Right lobe of liver (tissue), 6 donors: ENCODE measurements at places on chromosomes 6 and 20.

DNA sequence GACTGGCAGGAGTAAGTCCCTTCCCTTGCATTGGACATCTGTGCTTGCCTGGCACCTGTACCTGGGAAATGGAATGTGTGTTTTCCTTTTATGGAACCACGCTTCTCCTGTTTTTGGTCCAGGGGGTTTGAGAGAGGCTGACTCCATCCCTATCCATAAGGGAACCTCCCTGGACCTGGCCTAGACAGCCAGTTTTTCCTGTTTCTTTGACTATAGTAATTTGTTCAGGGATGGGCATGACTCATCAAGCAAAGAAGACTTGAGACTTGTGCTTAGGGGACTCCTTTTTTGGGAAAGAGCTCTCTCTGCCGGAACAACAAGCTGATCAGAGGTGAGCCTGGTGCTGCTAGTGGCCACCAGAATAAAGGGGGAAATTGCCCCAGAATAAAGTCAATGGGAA is 393.8 kb downstream of the CDH26 start:
- no peak for DNase-seq

GRCh38 chr6:76771059-76771634 is 692.1 kb downstream of the HTR1B start:
- peak; percentile 49 for DNase-seq

DNA sequence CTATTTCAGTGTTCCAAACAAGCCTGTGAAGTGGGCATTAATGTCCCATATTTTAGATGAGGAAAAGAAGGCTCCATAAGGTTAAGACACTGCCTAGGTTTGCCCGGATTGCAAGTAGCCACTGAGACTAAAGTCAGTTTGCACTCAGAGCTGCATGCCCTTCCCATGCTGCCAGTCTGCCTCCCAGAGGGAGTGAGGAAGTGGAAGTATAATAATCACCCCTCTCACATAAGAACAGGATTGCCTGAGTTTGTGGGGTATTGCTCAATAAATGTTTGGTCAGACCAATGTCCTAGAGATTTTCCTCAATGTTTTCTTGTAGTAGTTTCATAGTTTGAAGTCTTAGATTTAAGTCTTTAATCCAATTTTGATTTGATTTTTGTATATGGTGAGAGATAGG is 43.9 kb upstream of the CLIC5 start:
- DNase-seq = no peak

GRCh38 chr20:25744261-25744660 is 47.6 kb upstream of the ZNF337 start:
- DNase-seq = no peak

GRCh38 chr6:18171871-18172270 is 16.6 kb downstream of the KDM1B start:
- no peak for DNase-seq

DNA sequence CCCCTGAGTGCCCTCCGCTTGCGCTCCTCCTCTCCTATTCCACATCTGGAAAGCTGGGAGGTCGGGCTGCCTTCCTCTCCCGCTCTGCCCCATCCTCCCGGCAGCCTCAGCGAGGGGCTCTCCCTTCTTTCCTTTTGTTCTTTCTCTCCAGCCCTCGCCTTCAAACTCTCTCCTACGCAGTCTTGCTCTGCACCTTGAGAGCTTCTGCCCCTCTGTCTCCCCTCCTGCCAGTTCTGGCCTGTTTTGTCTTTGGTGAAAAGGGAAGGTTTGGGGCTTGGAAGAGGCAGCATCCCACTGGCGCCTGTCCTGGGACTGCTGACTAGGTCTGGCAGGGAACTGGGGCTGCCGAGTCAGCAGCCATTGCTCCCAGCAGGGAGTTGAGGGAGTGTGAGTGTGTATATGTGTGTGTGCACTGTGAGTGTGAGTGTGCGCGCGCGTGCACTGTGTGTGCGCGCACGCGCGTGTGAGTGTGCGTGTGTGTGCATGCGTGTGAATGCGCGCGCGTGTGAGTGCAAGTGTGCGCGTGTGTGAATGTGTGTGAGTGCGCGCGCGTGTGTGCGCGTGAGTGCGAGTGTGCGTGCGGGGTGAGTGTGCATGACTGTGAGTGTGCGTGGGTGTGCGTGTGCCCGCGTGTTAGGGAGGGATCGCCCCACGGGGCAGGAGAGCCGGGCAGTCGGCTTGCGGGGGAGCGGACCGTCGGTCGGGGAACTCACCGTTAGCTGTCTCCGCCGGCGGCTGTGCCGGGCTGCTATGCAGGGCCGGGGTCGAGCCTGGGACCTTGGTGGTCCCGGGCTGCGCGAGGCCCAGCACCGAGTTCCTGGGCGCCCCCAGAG is 523 bp downstream of the CPXM1 start:
- DNase-seq = peak; percentile 41

- DNase-seq = peak; percentile 25
Measured at GRCh38 chr6:22828179-22829062, 259.1 kb downstream of the HDGFL1 start.

- no peak for DNase-seq
Measured at GRCh38 chr6:159805440-159806020, 5.5 kb downstream of the PNLDC1 start.

DNA sequence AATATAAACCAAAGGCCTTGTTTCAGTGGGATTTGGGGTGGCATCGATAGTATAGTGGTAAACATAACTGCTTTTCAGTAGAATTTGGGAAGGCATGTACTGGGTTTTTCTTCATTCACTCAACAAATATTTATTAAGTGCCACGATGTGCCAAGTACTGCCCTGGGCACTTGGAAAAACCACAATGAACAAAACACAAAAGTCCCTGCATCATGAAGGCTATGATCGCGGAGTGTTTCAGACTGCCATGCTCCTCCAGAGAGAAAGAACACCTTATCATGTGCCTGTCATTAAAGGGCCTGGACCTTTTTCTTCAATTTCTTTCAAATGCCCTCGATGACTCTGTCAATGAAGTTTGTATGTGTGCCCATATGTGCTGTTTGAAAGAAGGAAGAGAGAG is 59.2 kb upstream of the CEP85L start:
- no peak for DNase-seq

DNA sequence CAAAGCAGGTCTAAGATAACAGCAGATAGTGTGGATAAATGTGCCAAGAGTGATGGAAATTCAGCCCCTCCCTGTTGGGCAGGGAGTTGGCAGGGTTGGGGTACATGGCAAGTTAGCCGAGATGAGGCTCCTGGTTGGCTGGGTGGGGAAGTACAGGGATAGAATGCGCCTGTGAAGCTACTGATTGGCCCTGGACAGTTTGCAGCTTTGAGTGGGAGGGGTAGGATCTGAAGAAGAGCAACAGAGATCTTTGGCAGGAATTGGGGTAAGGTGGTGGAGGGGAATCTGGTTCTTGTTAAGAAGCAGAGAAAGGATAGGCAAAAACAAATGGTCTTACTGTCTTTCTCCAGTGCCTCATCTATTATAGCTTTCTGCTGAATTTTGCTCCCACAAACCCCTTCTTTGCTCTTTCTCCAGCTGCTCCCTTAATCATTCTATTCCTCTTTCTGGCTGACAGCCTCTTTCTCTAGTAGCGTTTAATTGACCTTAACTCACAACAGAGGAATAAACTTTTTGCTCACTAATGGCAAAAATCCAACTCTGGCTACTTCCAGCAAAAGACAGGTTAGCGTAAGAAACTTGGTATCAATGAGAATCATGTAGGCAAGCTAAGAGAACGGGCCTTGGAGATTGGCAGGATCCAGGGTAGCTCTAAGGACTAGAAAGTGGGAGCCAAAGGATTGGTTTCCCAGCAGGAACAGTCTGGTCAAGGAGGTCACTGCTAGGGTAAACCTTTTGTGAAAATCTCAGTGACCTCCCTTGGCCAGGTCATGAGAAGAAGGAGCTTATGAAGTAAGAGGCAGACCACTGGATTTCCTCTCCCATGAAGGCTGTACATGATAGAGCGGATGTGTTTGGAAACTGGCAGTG is 86.3 kb upstream of the CARMIL1 start:
- DNase-seq = no peak

- DNase-seq = no peak
Measured at GRCh38 chr20:24638591-24639548, 169.4 kb downstream of the SYNDIG1 start.

GRCh38 chr20:17960927-17961586 is 7.5 kb downstream of the SNX5 start:
- DNase-seq = no peak

GRCh38 chr6:160081398-160081797 is 40.2 kb upstream of the SLC22A1 start:
- DNase-seq = no peak

DNA sequence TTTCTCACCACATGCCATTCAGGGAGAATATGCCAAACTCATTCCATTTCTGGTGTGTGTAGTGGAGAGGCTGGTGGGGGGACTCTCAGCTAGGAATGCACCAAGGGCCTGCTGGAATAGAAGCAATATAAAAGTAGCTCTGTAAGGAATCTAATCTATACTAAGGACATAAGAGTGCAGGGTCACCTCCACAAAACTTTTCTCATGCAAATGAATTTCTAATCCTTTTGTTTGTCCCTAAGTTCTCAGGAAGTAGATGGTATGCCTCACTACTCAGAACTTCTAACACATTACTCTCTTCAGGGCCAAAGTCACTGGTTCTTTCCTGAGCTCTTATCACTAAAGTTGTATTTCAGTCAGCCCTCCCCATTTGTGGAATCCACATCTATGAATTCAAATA is 427.2 kb downstream of the C6orf118 start:
- no peak for DNase-seq

- no peak for DNase-seq
Measured at GRCh38 chr6:110041126-110041525, 63.0 kb downstream of the GPR6 start.

DNA sequence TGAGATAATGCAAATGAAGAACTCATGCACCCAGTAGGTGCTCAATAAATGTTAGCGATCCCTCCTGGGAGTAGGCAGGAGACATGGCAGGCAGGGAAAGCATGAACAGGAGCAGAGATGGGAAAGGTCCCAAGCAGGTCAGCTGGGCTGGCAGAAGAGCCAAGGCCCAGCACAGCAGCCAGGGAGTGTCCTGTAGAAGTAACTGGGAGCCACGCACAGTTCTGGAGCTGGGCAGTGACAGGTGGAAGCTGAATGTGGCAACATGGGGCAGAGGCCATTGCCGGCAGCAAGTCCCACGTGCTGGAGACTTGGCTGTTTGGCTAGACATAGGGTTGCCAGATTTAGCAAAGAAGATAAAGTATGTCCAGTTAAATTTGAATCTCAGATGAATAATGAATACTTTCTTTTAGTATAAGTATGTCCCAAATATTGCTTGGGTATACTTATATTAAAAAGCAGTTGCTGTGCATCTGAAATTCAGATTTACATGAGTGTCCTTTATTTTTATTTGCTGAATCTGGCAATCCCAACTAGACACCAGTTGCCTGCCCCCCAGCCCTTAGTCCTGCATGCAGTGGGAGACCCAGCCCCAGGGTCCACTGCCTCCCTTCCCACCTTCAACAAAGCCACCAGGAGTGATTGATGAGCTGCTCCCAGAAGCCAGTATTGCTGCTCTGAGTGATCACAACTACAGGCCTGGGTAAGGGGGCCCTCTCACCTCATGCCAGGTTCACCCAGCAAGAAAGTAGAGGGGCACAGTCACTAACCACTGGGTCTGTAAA is 3.7 kb upstream of the LPIN3 start:
- DNase-seq = no peak

DNA sequence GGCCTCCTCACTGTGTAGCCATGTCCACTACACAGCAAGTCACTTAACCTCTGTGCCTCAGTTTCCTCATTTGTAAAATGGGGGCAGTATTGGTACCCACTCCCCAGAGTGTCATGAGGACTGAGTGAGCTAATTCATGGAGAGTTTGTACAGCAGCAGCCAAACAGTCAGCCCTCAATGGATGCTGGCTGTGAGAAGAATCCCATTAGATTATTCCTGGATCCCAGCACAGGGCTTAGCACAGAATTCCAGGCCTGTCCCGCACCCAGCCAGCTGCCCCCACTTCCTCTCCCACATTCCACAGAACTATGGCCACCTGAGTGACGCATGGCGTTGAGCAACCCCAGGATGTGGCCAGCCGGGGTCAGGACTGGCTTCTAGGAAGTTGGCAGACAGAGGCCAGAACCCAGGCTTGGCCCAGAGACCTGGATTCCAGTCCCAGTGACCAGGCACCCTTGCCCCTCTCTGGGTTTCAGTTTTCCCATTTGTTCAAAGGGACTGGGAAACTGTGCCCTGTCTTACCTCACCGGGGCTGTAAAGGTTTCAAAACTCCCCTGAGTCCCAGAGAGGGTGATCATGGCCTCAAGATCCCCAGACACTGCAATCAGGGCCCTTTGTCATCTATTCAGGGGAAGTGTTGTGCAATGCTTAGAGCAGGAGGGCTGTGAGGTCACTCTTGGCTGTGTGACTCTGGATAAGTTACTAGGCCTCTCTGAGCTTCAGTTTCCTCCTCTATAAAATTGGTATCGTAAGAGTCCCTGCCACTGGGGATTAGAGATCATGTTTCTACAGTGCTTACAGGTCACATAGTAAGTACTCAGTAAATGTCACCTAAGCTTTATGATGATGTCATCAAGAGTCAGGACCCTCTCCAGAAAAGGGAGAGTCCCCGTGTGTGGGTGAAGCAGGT is 3.0 kb upstream of the TGM2 start:
- DNase-seq = peak; percentile 97
